ENCODE measurements at places on chromosomes 11 and 22.
A peak's percentile ranks its signal among the peaks of the same experiment; 100 is the strongest.

GRCh38 chr11:44574610-44575287 lies 9.3 kb downstream of the CD82 start:
- peak; percentile 84 for DNase-seq

GRCh38 chr11:2416765-2417164 lies 16.2 kb downstream of the TSSC4 start:
- DNase-seq: no peak

DNA sequence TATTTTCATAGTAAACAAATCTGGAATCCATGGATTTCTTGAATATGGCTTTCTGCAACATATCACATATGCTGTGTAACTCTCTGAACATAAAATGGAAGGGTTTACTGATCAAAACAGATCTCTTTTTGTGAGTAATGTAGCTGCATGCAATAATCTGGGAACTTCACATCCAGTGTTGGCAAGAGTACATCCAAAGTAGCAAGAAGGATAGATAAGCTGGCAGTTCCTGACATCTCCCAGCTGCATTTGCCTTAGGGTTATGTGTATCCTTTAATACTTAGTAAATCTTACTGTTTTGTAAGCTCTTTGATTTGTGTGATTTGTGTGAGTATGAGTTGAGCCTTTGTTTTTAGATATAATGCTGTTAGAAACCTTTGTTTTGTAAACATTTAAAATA lies 280.4 kb upstream of the CNTN5 start:
- no peak for DNase-seq

- no peak for DNase-seq
These were observed 64.5 kb downstream of the DDX10 start for GRCh38 chr11:108729227-108729871.

- DNase-seq: no peak
These were observed 18.2 kb downstream of the EPS8L2 start for GRCh38 chr11:724049-724777.

- DNase-seq: no peak
These were observed 31.7 kb downstream of the TEAD1 start for GRCh38 chr11:12705874-12706273.

- DNase-seq: no peak
These were observed 23.1 kb downstream of the MB start for GRCh38 chr22:35593891-35594470.

GRCh38 chr11:34331736-34332135 lies 26.1 kb downstream of the ABTB2 start:
- no peak for DNase-seq

GRCh38 chr22:16965560-16965959 lies 42.5 kb downstream of the GAB4 start:
- DNase-seq: no peak

DNA sequence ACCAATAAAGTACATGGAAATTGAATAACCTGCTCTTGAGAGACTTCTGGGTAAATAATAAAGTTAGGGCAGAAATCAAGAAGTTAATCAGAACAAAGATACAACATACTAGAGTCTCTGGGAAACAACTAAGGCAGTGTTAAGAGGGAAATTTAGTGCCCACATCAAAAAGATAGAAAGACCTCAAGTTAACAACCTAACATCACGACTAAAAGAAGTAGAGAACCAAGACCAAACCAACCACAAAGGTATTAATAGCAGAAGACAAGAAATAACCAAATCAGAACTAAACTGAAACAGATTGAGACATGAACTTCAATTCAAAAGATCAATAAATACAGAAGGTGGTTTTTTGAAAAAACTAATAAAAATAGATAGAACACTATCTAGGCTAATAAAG lies 140.7 kb downstream of the JRKL start:
- DNase-seq: no peak

GRCh38 chr11:13091373-13091772 lies 82.3 kb downstream of the RASSF10 start:
- DNase-seq: no peak

GRCh38 chr11:76574406-76574805 lies 96.1 kb downstream of the LRRC32 start:
- no peak for DNase-seq

DNA sequence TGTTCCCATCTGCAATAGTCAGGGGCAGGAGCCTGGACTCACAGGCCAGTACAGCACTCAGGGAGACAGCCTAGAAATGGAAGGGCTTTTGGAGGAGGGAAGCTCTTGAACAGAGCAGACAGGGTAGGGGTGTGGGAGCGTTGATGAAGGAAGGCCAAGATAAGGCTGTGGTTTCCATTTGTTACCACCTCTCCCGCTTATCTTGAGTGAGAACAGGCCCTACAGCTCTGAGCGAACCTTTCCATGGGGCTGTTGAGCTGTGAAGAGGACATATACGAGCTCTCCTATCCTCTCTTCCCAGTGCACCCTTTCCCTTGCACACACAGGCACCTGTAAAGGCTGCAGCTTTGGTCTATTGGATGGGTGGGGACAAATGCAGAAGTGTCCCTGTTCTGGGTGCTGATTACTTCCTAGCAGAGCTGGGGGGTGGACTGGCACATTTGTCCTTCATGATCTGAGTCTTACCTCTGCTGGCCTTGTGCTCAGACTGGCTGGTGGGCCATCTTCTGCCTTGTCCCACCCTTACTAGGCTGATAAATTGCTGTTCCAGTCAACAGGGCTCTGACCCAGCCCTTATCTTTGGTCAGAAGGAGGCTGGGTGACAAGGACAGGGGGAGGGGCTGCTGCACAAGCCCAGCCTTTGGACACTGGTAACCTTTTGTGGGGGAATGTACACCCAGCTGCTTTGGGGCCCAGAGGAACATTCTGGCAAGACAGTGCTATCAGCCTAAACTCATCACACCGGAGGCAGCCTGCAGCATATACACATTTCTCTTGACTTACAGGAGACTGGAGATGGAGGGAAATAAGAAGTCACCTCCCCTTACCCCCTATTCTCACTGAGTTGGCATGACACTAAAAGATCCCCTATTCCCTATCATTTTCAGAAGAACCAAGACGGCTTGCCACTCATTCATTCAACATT lies 80.1 kb upstream of the NNMT start:
- DNase-seq: no peak

DNA sequence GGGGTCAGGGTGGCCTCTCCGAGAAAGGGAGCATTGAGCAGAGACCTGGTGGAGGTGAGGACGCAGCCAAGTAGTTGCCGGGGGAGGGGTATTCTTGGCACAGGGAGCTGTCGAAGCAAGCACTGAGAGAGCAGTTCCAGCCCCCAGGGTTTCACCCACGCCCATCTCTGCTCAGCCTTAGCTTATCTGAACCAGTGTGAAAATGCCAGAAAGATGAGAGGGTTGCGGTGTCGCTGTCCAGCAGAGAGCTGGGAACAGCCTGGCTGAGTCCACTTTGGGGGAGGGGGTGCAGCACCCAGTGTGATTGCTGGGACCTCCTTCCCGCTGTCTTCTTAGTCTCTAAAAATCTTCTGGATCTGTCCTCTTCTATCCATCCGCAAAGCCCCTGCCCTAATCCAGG lies 123.3 kb upstream of the TBCEL start:
- DNase-seq: no peak

GRCh38 chr22:36759481-36760159 lies 16.3 kb downstream of the IFT27 start:
- no peak for DNase-seq

GRCh38 chr11:46330563-46331281 lies 16.5 kb upstream of the DGKZ start:
- no peak for DNase-seq

- no peak for DNase-seq
These were observed 2.9 kb downstream of the DAGLA start for GRCh38 chr11:61682906-61683675.
